ENCODE measurements at places on chromosomes 2 and 18.

DNA sequence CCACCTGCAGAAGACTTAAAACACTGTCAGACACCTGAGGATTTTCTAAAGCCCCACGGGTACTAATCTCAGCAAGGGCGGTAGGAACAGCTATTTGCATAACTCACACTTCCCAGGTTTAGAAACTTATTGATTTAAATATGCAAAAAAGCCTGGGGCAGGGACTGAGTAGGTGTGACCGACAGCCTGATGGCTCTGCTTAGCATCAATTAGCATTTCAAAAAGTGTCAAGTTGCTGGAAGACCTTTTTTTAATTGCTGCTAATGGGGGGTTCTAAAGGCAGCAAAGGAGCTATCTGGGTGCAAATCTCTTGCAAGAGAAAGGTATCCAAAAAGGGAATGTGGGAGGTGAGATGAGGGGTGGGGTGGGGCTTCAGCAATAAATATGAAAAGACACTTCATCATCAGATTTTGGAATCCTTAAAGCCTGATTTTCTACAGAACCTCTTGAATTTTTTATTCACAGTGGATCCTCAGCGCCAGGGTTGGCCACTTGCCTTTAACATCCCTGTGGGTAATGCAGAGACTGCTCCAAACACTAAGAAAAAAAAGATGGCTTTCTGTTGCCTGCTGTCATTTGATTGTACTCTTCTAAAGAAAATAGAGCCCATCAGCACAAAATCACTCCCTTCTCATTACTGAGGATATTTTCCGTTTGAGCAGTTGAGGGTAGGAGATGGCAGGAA, 121.1 kb upstream of the RMP24 start:
- DNase-seq = no peak

- DNase-seq = no peak
These were observed 656.6 kb downstream of the NR4A2 start for GRCh38 chr2:155675920-155676319.

- no peak for DNase-seq
These were observed 78.4 kb downstream of the NEB start for GRCh38 chr2:151655663-151656398.

DNA sequence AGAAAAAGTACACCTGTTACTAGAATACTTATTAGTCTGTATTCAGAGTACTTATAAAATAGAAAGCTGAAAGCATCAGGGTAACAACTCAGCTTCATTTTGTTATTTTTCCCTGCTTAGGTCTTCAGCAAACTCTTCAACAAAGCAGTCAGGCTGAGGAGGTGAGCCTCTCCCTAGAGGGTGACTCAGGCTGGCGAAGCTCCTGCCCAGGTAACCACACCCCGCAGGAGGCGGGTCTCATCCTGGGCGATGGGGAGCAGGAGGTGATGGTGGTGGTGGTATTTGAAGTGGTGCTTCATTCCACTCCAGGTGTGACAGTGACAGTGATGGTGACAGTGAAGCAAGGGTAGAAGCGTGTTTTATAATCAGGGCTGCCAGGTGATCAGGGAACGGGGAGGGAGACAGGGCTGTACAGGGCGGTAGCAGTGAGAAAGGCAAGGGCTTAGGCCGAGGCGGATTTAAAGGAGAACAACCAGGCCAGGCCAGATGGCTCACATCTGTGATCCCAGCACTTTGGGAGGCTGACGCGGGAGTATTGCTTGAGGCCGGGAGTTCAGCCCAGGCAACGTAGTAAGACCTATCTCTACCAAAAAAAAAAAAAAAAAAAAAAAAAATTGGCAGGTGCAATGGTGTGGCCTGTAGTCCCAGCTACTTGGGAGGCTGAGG, 127.1 kb downstream of the SOCS6 start:
- no peak for DNase-seq

- DNase-seq = no peak
These were observed 12.0 kb upstream of the BCL11A start for GRCh38 chr2:60565472-60565871.

GRCh38 chr2:229686122-229686919, 28.0 kb downstream of the DNER start:
- DNase-seq = no peak

DNA sequence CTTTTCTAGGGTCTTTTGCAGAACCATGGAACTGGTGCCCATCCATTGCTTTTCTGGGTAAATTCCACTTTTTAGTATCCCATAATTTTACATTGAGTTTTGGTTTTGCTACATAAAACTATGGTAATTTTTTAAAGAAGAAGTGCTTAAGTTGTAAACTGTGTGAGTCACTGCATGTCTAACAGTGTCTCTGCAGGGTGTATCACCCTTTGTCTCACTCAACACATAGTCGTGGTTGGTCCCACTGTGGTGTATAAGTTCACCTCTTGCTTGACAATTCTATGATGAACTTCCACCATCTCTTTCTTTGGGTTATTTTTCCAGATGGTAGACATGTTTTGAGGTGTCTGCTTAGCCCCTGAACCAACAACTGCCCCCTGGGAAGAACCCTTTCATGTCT, 10.5 kb downstream of the SCTR start:
- no peak for DNase-seq

DNA sequence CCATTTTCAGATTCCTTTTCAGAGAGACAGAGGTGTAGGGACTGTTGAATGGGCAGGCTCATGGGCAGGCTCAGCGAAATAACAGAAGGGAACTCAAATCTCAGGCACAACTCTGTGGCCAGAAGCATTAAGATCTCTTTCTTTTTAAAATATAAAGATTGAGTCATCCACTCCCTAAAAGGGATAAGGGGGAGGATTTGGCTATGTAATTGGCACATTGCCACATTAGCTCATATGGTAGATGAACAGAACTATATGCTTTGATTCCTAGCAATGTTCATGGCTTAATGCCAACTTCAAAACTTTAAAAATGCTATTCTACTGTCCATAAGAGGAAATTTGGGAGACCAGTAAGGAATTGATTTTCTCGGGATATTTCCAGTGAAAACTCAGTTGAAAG, 53.8 kb upstream of the SLC5A7 start:
- no peak for DNase-seq

- DNase-seq = no peak
These were observed 1391.1 kb downstream of the SUCLG1 start for GRCh38 chr2:83067947-83068346.

- DNase-seq = no peak
These were observed 268.3 kb upstream of the REG3G start for GRCh38 chr2:78757191-78757590.

- no peak for DNase-seq
These were observed 272.0 kb upstream of the RAB12 start for GRCh38 chr18:8337211-8337610.

DNA sequence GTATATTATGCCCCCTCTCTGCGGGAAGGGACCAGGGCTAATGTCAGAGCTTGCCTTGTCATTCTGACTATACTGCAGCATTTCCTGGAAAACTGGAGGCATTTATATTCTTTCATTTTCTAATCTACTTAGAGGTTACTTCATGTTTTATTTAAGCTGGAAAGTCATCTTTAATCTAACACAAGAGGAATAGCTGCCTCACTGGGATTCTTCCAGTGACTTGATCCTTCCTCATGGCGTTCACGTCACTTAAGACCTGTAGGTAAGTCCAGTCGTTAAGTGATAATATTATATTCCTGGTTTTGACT, 727.6 kb upstream of the DDX18 start:
- no peak for DNase-seq

DNA sequence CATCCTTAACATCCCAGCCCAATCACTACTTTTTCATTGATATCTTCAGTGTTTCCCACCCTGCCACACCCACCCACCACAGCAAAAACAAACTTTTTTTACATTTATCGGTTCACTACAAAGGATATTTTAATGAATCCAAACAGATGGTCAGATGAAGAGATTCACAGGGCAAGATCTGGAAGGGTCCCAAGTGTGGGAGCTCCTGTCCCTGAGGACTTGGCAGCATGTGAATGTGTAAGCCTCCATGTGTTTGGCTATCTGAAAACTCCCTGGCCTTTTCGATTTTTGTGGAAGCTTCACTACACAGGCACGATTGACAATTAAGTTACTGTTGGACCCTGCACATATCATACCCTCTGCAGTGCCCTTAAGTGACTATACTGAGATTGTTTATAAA, 48.1 kb upstream of the CRIM1 start:
- no peak for DNase-seq

DNA sequence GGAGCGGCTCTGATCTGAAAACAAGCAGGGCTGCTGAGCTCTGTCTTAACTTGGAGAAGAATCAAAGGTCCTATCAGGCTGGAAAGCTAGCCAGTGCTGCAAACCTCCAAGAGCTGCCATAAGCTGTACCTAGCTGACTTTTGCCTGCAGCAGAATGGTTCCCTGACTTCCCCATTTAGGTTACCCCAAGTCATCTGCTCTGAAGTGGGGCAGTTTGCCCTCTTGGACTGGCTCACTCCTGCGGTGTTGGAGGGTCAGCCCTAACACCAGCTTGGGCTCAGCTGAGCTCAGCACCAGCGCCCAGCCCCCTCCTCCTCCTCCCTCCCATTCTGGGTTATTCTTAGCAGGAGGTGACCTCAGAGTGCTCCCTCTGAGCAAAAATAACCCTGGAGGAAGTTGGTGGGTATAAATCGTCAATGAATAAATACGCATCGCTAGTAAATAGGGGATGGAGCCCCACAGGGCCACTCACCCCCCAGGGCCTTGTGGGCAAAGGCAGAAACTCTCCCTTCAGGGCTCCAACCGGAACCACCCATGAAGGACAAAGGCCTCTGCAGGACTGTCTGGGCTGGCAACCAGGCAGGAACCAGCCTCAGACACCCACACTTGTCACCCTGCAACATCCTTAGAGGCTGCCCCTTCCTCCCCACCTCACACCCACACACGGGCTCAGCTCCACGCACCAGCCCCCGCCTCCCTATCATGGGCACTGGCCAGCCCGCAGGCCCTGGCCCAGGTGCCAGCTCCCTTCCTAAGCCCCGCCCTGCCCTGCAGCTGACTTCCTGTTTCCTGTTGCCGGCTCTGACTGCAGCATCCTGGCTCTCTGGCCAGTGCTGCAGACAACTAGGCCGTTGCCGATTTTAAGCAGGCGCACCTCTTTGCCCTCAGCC, 46.9 kb downstream of the DNMT3A start:
- peak; percentile 57 for DNase-seq

DNA sequence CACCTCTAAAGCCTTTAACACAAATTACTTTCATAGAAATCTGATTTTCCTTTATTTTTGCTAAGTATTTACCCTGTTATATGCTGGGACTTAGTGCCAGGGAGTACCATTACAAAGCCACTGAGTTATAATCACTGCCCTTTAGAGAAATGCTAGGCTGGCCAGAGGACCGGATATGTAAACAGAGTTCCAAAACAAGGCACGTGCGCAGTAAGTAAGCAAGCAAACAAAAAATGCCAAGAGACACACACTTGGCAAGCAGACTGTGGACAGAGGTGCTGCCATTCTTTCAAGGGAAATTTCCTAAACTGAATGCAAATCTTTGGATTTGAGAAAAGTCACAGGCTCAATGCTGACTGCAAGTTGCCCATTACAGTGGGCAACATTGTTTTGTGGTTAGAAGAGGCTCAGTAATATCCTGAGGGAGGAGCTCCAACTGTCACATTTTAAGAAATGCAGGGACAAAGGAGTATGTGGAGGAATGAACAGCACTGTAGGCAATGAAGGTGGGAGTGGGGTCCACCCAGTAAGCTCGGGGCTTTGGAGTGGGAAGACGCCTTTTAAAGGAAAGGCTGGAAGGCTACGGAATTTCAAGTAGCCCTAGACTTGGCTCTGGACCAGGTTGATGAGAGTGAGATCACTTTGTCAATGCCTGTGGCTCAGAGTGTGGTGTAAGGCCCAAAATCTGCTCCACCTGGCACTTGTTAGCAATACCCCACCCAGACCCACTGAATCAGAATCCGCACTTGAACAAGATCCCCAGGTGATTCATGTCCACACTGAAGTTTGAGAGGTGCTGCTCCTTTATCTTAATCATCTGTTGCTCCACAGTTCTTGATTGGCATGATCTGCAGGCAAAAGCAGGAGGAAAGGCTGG, 2.1 kb upstream of the PARD6G start:
- no peak for DNase-seq

- no peak for DNase-seq
These were observed 548.5 kb upstream of the SLC8A1 start for GRCh38 chr2:41000374-41000773.

DNA sequence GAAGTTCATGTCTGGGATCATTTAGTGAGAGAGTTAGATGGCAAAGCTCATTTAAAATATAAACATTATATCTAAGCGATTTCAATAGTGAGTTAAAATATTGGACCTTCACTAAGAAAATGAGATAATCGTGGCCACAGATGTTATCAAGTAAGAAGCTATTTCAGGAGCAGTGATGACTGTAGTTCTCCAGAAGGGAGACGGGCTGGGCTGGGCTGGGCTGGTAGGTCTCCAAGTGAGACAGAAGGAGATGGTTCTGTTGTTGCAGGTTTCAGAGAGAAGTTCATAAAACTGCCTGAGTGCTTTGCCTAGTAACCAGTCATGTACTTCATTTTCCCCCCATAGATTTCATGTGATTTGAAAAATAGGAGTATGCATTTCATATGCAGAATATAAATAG, 130.1 kb upstream of the DAPL1 start:
- DNase-seq = no peak

GRCh38 chr2:58081000-58081399, 34.4 kb downstream of the VRK2 start:
- DNase-seq = no peak

GRCh38 chr2:27442920-27443282, 720 bp downstream of the KRTCAP3 start:
- DNase-seq = no peak

DNA sequence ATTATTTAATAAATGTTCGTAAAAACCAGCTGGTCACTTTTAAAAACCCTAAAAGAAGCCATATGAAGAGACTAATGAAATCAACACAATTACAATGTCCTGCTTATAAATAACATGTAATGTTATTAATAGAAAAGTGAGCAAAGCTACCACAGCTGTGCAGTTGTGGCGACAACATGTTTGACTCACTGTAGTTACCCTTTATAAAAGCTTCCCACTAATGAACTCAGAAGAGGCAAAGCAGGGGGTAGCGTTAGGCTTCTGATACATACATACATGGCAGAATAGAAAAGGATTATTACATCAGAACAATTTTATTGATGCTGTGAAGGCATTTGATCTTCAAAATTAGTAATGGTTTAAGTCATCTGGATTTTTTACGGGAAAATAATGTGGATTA, 219.7 kb downstream of the SLC4A10 start:
- DNase-seq = no peak

DNA sequence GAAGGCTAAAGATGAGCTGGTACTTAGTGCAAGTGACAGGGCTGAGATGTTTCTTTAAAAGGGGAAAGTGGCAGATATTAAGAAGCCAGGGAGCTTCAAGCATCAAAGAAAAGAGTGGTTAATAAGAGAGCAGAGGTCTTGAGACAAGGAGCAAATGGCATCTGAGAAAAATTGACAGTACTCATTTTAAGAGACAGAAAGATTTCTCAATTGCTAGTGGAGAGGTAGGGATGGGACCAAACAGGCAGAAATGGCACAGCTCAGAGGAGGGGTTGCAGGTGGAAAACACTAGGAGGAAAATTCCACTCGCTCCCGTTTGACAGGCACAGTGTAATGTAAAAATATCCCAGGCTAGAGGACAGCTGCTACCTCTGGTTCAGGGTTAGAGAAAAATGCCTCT, 593.4 kb upstream of the LRATD1 start:
- DNase-seq = no peak

Measured in effector CD8-positive, alpha-beta T cell (primary cell).